ENCODE measurements at places on chromosomes 11 and 22.

GRCh38 chr22:39209756-39210155, 35.0 kb downstream of the PDGFB start:
- no peak for DNase-seq

GRCh38 chr11:125155100-125155444, 9.5 kb upstream of the PKNOX2 start:
- DNase-seq = no peak

GRCh38 chr11:59218893-59219292, 6.2 kb upstream of the MPEG1 start:
- no peak for DNase-seq

GRCh38 chr11:84824624-84825023, 802.5 kb downstream of the DLG2 start:
- no peak for DNase-seq

- DNase-seq = no peak
Measured at GRCh38 chr22:20532256-20532993, 25.0 kb downstream of the MED15 start.
